NCI-H510A (cell line): ENCODE measurements at places on chromosomes 6 and 20.

GRCh38 chr6:99790679-99791078 lies 184.0 kb downstream of the PRDM13 start:
- DNase-seq = no peak

GRCh38 chr6:68732423-68732822 lies 97.3 kb downstream of the ADGRB3 start:
- no peak for DNase-seq

DNA sequence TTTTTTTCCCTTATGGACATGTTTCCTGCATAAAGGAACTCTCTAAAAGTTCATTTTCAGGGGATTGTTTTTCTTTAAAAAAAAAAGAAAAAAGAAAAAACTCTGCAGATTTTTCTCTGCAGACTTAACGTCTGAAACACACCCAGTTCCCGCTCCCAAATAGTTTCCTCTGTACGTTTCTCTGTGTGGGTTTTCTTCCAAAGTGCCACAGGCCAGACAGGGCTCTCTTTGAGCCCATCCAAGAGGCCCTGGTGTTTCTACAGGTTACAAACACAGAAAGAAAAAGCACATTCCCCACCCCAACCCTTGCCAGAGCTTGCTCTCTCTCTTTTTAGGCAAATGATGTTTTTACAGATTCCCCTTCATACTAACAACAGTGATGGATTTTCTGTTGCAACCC lies 258.6 kb downstream of the FNDC1 start:
- no peak for DNase-seq

GRCh38 chr6:42714098-42714761 lies 8.2 kb downstream of the PRPH2 start:
- no peak for DNase-seq

- DNase-seq = no peak
Measured at GRCh38 chr20:49270177-49270576, 7.7 kb downstream of the ZNFX1 start.

GRCh38 chr6:111032484-111033140 lies 50.8 kb downstream of the RPF2 start:
- no peak for DNase-seq

GRCh38 chr6:91141346-91141745 lies 554.5 kb upstream of the MAP3K7 start:
- DNase-seq = no peak

- DNase-seq = no peak
Measured at GRCh38 chr6:82686719-82687118, 323.1 kb downstream of the TPBG start.

DNA sequence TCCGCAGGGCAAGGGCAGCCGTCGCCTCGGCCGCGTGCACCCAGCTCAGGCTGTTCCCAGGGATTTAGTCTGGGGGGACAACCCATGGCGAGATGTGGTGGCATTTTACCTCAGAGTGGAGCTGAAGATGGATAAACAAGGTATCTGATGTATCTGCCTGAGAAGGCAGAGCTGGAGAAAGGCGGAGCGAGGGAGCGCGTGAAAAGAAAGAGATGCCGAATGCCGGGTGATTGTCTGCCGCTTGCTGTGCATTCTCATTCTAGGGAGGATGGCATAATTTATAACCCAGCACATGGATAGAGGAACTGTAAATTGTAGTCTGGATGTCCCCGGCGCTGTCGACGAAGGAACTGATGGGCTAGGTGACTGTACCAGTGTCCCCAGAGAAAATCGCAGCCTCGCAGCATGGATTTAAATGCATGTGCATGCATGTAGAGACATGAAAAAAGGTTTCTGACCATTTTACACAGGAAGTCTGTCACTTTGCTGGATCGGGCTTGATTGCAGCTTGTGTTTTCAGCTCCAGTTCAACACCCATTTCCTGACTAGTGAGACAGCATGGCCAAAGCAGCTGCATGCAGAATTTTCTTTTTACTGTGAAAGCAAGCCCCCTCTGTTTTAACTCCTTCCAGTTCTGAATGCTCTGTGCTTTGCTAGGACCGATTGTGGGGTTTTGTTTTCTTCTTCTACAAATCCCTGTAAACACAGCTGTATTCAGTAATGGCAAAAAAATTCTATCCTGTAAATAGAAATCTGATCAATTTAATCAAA lies 149.7 kb downstream of the PRL start:
- no peak for DNase-seq

GRCh38 chr6:32488083-32488482 lies 42.0 kb downstream of the HLA-DRB5 start:
- no peak for DNase-seq

DNA sequence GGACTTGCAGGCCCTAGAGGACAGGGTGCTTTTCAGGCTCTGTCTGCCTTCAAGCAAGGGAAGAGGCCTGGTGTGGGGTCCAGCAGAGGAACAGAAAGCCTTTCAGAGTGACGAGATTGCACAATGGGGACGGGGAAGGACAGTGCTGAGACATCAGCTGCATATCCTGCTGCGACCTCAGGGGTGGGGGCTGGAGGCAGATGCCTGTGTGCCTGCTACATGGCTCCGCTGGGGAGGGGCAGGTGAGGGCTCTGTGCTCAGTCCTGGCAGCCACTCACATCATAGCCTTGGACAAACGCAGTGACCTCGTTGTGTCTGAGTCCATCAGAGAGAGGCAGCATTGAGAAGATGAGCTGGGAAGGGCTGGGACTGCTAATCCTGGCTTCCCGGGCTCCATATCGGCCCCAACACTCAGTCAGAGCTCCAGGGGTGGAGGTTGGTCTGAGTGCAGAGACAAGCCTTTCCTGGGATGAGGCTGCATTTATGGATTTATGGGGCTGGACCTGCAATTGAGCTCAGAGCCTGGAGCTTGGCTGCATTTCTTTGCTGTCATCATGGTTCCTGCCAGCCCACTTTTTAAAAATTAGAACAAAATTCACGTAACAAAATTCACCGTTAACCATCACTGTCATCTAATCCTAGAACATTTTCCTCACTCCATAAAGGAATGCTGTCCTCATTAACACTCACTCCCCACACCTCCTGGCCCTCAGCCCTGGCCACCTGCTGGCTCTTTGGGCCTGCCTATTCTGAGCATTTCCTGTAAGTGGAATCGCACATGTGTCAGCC lies 196.9 kb upstream of the SLC24A3 start:
- peak; percentile 15 for DNase-seq

DNA sequence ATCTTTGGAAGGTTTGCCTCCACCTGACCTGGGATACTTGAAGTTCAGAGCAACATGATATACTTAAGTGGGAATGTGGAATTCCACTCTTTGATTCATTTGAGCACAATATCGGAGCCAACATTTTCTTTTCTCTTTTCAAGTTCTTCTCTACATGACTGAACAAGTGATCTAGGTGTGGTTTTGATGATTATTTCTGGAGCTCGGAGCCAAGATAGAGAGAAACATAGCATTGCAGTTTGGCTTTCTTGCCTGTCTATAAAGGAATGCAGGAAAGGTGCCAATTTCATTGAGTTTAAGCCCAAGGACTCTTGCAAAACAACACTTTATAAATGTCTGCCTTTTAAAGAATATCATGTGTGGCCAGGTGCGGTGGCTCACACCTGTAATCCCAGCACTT lies 124.2 kb upstream of the FAM83B start:
- DNase-seq = no peak

DNA sequence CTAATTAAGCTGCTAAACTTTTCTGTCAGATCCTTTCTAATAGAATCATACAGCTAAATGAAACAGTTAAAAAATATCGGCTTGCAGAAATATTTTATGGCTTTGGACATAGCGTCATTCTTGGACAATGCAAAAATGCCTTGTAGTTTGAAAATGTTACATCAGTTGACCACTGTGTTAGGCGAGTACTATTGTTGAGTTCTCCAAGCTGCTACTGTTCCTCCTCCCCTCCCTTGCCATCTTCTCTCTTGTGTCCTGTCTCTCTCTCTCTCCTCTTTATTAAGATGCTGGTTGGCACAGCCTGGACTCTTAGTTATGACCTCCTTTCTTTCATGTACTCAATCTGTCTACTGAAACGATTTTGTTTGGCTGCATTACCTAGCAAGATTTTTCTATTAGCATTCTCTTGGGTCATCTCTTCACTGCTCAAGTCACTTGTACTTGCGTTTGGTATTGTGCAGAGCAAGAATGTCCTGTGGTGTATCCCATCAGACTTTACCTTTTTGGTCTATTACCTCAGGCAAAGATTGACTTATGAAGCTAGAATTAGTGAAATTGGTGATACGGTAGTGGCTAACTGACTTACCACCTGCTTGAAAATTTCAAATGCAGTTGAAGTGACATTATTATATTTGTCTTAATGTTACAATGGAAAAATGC lies 127.9 kb downstream of the FARS2 start:
- DNase-seq = no peak

DNA sequence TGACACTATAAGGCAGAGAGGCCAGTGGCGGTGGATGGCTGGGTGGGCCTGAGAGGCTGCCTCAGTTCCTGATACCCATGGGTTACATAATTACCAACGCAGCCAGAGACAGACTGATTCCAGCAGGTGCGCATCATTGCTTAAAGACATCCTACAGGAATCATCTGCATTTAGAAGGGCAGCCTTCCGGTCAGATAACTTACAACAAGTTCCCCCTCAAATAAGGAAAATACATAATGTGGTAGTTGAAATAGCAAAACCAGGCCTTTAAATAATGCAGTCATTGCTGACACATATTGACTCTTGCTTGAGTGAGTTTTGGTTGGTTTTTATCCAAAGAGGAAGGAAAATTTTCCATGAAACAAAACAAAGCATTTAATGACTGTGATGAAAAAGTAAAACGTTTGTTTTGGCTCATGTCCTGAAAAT lies 81.9 kb downstream of the SIM1 start:
- no peak for DNase-seq

DNA sequence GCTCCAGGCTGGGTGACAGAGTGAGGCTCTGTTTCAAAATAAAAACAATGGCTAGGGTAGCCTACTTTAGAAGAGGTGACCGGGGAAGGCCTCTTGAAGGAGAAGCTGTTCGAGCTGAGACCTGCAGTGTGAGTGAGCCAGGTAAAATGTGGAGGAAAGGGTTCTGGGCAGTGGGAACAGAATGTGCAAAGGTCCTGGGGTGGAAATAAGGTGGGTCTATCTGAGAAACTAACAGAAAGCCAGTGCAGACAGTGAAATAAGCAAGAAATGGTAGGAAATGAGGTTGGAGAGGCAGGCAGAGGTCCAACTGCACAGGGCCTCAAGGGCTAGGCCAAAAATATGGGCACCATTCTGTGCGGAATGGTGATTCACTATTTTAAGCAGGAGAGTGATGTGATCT lies 53.4 kb downstream of the BPIFB1 start:
- DNase-seq = no peak

DNA sequence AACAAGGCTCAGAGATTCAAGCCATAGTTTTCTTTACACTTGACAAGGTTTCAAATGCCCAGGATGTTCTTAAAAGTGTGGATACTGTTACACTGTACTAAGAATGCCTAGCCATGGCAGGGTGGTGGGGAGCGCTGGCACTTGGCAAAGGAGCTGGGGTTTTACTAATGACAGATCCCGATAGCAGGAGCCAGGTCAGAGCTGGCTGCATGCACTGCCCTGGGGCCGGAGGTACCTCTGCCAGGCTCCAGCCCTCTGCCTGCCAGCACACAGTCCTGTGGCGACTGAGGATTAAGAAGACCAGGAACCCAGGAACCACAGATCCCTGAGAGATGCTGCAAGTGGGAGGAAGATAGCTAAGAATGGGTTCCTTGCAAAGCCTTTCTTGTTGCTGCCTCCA lies 260.3 kb downstream of the ALDH8A1 start:
- no peak for DNase-seq

- DNase-seq = no peak
Measured at GRCh38 chr6:158815907-158816306, 3.3 kb downstream of the EZR start.

GRCh38 chr6:164133095-164133494 lies 718.6 kb downstream of the QKI start:
- DNase-seq = no peak

GRCh38 chr6:38436726-38437465 lies 202.8 kb downstream of the BTBD9 start:
- no peak for DNase-seq

DNA sequence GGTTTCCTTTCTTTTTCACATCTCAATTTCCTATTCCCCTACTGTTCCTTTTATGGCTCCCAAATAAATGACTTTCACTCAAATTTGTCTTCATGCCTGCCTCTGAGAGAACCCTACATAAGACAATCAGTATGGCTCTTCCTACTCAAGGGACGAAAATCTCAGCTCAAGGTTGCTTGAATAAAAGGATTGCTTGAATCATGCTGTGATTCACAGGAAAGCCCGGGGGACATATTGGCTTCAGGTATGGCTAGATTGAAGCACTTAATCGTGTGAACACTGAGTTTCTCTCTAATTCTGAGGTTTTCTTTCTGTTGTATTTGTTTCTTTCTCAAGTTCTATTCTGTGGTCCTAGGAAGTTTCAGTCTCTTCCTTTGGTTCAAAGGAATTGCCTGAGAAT lies 140.3 kb upstream of the SULF2 start:
- DNase-seq = no peak
